ENCODE measurements at places on chromosomes 5 and 9.

GRCh38 chr9:121607434-121608167, 43.8 kb upstream of the DAB2IP start:
- no peak for DNase-seq

GRCh38 chr9:137041124-137041523, 4.9 kb downstream of the NPDC1 start:
- DNase-seq, result no peak

- DNase-seq, result no peak
These were observed 104.8 kb upstream of the CLINT1 start for GRCh38 chr5:157963761-157964160.

DNA sequence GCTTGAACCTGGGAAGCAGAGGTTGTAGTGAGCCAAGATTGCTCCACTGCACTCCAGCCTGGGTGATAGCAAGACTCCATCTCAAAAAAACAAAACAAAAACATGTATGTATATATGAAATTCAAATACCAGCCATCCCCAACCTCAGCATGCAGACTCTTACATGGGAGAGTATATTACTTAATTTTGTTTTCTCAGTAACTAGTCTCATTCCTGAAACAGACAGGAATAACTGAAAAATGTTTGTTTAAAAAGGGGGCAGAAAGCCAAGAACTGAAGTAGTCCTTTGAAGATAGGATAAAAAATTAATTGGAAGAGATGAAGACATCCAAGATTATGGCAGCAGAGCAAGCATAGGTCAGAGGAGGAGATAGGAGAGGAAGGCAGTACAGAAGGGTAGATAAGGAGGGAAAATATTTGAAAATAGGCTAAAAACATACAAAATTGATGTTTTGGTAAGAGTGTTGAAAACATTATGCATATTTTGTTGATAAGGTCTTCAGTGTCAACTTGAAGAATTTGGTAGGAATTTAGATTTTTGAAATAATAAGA, 309.9 kb downstream of the MAT2B start:
- DNase-seq, result no peak

- DNase-seq, result no peak
These were observed 5.8 kb upstream of the SOWAHA start for GRCh38 chr5:132807163-132807838.

GRCh38 chr9:68710111-68710471, 5.1 kb downstream of the PIP5K1B start:
- DNase-seq, result no peak

- DNase-seq, result no peak
These were observed 105.0 kb upstream of the ALDH1B1 start for GRCh38 chr9:38287420-38287985.

- no peak for DNase-seq
These were observed 13.1 kb upstream of the IFNA5 start for GRCh38 chr9:21317956-21318923.

- no peak for DNase-seq
These were observed 80.4 kb upstream of the NIPBL start for GRCh38 chr5:36796155-36796554.

DNA sequence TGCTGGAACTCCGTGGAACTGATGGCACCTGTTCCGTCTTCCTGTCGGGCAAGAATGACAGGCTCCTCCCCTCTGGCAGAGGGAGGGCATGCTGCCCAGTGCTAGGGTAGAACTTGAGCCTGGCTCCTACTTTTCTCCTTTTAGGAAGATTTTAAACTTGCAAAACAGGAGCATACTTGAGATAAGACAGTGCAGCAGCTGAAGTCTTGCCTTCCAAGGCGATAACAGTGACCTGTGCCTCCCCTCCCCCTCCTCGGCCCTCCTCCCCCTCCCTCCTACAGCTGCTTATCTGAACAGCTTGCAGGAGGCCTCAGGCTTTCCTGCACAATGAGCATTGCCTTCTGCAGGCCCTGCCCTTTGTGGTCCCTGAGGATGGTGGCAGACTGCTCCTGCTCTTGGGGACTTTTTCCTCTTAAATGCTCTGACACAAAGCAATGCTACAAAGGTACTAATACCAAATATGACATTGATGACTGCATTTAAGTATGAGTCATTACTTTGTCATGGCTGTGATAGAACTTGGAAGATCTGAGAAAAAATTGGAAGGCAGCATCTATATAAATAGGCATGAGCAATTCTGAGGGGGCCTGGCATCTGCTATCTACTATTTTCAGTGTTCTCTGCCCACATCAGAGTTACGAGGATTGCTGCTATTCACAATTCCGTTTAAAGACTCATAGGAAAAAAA, 2.0 kb downstream of the GADD45G start:
- no peak for DNase-seq

DNA sequence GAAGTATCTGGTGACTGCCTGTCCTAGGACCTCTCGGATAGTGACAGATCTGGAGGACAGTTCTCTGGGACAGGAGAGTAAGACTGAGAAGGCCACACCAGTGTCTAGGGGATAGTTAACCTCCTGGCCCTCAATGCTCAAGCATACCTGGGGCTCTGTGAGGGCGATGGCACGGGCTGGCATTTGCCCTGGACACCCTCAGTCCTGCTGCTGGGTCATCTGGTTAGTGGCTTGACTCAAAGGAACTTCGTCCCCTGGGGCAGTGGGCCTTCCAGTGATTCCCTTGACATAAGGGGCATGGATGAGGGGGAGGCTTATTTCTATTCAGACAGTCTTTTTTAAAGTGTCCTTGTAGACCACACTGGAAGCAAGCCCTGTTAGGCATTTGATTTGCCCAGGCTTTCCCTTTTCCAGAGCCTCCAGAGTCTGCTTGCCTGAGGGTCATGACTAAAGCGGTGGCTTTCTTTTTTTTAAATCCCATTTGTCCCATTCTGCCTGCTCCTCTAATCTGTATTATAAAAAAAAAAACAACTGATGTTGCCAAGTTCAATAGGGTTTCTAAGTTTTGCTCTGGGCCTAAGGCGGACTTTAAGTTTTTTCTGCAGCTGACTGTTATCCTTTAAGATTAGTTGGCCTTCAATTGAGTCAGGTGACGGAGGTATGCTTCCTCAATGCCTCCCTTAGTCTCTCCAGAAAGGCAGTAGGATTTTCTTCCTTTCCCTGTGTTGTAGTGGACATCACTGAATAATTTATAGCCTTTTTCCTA, 2083.5 kb upstream of the C9orf72 start:
- no peak for DNase-seq

- no peak for DNase-seq
These were observed 37.4 kb downstream of the FOXI1 start for GRCh38 chr5:170143091-170143490.

DNA sequence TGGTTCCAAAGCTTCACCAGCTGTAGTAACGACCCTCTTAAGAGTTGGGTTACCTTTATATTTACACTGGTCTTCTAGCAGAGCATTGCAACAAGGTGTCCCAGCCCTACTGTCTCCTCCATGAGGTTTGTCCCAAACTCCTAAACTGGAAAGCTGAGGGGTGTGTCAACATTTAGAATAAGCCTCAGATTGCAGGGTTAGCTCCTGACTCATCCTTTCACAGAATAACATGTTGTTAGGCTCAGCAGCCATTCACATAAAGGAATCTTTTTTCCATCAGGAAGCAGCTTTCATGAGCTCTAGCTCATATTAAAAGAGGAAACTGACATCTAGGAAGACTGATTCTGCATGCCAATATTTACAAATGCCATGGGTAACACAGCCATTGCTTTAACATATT, 238.7 kb downstream of the EFNA5 start:
- no peak for DNase-seq

DNA sequence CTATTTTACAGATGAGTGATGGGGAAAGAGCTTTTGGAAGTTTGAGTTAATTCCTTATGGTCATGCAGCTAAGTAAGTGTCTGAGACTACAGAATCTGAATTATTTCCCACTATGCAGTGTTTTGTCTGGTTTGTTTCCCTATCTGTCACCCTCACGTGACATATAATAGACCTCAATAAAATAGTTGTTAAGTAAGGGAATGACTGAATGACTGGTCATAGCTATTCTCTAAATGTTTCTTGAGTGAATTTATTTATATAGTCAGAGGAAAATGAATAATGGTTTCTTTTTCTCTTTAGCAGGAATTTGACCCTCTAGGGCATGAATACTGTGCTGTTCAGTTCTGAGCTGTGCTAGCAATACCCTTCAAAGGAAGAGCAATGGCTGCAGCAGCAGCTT, 10.3 kb downstream of the TRIM32 start:
- no peak for DNase-seq
